NCI-H1436 treated with DMSO at 0.1 percent for 48 hours (cell line): ENCODE measurements at places on chromosomes 2 and 18.

DNA sequence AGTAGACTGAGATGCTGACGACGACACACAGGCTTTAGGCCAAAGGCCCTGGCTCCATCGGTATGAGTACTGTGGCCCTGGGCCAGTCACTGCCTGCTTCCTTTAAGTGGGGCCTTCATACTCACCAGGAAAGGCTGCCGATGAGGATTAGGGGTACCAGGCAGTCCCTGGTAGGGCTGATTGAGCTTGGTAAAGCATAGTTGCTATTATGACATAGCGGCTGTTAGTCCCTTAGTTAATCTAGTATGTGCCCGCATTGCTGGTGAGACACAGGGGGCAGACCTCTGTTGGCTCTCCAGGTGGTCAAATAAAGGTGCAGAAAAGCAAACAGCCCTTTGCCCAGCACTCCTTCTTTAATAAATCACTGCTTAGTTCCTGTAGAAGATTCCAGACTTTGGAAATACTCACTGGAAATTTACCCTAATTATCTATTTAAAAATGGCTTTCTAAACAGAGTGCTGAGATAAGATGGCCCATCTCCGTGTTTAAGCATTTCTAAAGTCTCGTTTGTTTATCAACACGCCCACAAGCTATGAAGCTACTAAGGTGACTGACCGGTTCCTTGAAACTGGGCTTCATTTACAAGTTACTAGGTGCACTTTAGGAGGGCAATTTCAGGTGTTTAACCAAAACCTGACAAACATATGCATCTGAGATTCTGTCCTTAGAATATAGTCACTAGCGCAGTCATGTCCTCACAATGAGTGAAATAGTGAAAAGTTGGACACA lies 8.7 kb upstream of the BIN1 start:
- no peak for DNase-seq

DNA sequence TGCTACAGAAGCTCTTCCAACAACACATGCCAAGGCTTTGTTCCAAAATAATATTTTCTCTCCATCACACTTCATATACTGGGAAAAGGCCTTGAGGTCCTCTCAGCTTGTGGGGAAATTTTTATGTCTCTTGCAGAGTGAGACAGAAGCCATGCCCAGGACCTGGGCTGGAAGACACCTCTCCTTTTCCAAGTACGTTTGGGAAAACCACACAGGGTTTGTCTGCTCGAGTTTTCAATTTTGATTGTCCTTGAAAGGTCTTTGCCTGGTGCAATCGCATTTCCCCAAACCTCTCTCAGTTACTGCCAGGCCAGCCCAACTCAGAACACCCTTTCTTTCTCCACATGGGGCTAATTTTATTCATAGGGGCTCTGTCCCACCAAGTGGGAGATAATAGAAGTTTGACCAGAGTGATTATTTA lies 272.2 kb downstream of the OSR1 start:
- no peak for DNase-seq

DNA sequence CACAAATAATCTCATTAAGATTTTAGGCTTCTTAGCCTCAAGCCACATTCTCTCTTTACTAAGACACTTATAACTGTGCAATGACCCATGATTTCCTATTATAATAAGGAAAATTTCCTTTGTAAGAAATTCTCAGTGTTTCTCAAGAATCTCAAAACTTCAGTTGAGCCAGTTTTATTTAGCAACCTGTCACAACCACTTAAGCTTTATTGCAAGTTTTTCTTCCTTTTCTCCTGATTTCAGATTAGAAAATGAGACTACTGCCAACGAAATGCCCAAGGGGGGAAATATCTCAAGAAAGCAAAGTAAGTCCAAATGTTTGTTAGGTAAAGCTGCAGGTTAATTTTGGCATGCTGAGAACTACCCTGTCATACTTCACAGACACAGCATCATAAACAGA lies 178.5 kb downstream of the THADA start:
- no peak for DNase-seq

GRCh38 chr2:60527762-60528161 lies 25.7 kb downstream of the BCL11A start:
- no peak for DNase-seq

GRCh38 chr2:60479226-60480088 lies 74.0 kb downstream of the BCL11A start:
- no peak for DNase-seq

DNA sequence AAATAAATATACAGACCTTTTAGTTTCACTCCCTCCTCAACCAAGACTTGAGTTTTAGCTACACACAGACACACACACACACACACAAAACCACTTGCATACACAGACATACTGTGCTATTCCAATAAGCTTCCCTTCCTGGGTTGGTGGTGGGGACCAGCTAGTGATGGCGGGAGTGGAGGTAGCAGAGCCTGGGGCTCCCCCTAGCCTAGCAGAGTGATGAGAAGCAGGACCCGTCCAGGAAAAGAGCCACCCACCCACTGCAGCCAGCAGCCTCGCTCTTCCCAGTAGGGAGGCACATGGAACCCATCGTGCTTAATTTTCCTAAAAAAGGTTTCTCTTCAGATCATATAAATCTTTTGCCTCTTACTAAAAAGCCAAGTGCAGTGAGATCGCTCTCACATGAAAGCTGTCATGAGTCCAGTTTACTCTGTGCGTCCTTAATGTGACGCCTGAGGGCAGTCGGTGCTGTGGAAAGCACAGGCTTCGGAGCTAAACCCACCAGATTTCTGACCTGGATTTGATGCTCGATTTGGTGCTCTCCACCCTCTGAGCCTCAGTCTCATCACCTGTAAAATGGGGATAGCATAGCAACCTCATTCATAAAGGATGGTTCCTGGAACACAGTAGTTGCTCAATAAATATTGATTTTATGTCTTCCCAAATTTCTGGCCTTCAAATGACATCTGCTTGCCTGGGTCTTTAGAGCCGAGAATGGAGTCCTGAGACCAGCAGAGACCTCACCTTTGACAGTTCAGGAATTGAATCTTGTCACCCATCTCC lies 60.1 kb upstream of the YWHAQ start:
- DNase-seq = no peak

- no peak for DNase-seq
These were observed 132.0 kb upstream of the UBE2E3 start for GRCh38 chr2:180848393-180848792.

DNA sequence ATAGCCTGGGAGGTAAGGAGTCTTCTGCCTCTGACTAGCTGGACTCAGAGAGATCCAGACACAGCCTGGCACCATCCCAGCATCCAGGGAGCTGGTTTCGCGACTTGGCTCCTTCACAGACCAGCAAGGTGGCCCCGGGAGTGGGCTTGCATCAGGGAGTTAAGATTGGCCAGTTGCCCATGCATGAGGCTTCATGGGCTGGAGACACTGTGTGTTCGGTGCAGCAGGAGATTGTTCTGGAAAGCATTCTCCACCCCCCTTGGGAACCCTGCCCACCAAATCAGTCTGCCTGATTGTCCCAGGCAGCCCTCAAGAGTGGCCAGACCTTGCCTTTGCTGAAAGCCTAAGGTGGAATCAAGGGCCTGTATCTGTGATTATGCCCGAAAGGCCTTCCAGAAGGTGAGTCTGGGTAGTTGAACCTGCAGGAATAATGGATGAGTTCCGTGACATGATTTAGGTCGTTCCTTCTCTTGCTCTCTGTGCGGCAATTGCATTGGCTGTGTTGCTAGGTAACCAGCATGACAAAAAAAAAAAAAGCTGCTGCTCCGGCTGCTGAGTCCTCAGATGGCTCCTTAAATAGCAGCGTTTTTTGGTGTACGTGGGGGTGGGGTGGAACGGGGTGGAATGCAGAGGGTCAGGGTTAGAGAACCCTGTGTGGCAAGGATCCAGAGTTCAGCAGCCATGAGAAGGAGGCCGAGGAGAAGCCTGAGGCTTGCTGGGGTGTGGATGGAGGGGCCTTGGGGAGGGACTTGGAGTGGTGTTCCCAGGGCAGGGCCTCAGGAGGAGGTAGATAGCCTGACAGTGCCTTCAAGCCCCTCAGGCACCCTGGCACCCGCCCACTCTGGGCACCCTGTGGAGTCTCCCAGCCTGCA lies 93.0 kb upstream of the MCFD2 start:
- DNase-seq = peak; percentile 40

DNA sequence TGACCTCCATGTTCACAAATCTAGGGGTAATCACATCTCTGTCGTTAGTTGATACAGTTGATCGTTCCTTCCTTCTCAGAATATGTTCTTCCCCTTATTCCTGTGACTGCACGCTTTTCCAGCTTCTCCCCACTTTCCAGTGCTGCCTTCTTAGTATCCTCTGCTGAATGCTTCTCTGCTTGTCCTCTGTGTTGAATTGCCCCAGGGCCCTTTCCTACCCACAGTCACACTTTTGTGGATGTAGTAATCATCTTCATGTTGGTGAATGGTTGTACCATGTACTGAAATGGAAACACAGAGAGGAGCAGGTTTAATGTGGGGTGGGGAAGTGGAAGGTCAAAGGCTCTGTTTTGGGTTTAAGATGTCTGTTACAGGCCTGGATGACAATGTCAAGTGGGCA lies 47.2 kb downstream of the EML6 start:
- no peak for DNase-seq

DNA sequence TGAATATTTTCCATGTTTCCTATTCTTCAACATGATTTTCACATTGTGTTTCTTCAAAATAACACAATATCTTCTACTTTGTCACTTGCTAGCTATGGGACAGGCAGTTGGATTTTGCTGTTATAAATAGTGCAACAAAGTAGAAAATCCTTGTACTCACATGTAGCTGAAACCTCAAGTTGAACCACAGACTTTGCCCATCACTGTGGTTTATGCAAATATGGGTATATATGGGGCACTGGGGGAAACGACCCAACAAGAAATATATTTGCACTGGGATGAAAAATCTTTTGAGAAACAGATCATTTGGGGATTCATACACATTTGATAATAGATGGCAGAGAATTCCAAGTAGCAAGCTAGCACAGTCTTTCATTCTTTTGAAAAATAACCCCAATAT lies 486.3 kb upstream of the MAP2 start:
- no peak for DNase-seq

DNA sequence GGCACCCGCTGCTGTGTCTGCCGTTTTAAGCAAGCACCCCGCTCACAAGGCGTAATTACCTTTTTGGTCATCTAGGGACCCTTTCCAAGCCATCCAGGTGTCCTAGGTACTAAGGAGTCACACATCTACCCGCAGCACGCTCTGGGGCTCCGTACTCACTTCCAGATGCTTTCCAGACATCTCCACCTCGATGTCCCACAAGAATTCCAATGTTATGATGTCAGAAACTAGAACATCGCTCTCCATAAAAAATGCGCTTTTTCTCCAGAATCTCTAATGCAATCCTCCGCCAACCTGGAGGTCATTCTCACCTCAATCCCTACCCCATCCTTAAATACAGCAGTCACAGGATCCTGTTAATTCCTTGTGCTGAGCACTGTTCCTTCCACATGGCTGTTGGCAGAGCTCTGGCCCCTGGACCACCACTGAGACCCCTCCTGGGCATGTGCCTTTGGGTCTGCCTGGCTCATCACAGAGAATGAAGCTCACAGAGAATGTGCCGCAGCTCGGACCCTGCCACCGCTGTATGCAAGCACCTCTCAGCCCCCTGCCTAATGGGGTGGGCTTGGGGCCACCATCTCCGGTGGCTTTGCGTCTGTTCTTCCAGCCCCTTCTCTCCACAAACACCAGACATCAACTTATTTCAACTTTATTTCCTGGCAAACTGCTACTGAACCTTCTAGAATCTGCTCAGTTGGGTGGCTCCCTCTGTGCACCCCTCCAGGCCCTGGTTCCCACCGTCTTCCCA lies 4.6 kb upstream of the PXDN start:
- DNase-seq = no peak

DNA sequence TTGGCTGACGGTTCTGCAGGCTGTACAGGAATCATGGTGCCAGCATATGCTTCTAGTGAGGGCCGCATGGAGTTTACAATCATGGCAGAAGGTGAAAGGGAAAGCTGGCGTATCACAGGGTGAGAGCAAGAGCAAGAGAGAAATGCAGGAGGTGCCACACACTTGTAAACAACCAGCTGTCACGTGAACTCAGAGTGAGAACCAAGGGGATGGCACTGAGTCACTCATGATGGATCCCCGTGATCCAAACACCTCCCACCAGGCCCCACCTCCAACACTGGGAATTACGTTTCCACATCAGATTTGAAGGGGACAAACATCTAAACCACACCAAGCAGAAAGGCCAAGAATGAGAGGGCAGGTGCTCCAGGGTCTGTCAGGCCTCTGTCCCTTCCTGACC lies 185.0 kb upstream of the PID1 start:
- DNase-seq = no peak

- no peak for DNase-seq
These were observed 2.7 kb downstream of the KLHL14 start for GRCh38 chr18:32770054-32770665.

DNA sequence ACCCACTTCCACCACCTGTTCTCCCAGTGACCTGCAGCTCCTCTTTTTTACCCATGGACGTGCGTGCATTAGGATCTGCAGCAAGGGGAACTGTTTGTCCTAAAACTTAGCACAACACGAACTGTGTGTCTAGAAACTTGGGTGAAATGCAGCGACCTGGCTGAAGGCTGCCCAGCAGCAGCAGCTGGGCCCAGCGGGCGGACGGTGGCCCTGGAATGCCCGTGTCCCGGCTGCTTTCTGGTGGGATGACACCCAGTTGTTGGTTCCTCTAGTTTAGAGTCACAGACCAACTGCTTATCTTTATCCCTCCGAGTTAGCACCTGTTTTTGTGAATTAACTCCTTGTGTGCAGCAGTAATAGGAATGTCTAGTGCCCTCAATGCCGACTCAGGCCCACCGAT lies 61.9 kb upstream of the PXDN start:
- DNase-seq = no peak

DNA sequence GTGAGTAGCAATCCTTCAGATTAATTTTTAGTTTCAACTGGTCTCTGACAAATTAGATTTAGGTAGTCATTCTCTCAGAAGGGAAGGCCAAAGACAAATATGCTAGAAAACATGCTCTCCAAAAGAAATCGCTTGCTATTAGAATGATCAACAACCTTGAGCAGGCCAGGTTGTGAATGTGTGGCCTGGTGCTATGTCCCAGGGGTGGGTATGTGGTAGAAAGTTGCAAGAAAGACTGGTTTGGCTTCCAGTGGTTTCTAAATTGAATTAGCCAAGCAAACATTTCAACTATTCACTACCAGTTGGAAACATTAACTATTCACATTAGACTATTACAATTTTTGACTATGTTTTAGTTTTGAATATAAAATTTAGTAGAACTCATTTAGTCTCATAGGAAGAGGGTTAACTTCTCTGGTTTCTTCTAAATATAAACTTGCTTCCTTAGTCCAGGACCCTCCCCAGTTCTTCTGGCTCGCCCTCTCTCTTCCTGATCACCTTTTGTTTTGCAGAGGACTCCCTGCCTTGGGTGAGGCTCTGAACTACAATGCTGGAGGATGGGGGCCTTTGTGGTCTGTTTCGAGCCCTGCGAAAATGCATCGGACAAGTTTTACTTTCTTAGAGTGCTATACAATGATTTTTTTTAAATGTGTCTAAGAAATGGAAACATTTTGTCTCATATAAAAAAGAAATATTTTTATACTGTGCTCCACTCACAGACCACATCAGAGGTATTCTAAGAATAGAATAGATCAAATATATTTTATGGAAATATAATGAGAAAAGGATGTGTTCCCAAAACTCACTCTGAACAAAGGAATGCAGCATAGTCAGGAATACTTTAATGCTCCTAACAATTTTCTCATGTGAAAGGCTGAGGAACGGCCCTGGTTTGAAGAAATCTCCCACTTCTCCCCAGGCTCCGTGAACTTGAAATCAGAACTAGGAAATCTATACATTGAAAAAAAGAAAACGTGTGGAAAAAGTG lies 375.0 kb upstream of the ZEB2 start:
- no peak for DNase-seq

- DNase-seq = no peak
These were observed 156.2 kb downstream of the DTNA start for GRCh38 chr18:34866310-34866709.
